ENCODE measurements at places on chromosomes 16 and 17.

DNA sequence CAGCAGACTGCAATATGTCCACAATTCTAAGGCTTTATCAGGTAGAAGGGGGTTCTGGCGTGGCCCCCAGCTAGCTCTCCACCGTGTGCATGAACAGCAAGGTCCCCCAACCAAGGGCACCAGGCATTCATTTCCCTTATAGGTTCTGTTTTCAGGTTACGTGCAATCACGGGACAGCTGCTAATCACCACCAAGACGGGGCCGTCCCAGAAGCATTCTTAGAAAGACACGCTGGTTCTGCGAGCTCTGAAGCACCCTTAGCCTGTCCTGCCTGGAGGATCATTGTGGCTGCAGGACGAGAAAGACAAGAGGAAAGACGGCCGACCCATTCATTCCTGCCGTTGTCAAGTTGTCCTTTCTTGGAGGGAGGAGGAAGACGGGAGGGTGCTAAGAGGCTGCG, 302.9 kb downstream of the SOX9 start:
- no peak for DNase-seq

DNA sequence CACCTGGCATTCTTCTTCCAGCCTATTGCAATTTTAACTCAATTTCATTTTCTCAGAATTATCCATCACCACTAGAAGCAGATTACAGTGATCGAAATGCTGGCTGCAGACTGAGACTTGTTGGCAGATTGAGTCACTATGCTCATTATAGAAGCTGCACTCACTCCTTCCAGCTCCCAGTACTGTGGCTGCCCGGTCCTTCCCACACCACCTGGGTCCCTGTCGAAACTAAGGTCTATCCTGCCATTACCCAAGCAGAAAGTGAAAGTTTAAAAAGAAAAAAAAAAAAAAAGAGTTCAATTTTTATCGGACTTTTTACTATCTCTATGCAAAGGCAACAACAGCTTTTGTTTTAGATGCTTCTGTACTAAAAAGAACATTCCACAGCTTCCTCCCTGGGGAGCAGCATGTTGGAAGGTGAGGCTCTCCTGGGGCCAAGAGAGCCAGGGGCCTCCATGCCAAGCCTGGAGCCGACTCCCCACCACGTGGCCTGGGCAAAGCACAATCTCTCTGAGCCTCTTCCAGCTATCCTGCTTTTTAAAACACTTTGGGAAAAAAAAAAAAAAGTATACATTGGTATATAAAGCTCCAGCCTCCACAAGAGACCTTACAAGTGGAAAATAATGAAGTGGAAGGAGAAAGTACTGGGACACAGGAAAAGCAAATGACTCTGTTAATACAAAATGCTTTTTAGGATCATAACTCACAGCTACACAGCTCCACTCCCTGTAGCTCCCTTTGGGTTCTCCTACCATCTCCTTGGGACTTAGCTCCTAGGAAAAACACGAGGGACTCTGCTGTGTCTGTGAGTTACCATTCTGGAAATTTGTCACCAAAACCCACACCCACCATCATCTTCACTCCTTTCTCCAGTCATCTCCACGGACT, 77.8 kb downstream of the USP31 start:
- no peak for DNase-seq

- no peak for DNase-seq
Observed at GRCh38 chr17:40022961-40023541, 7.8 kb downstream of the CSF3 start.

- DNase-seq = no peak
Observed at GRCh38 chr16:57808589-57809228, 6.4 kb upstream of the KIFC3 start.

- no peak for DNase-seq
Observed at GRCh38 chr16:86637744-86638143, 59.4 kb downstream of the FOXL1 start.

DNA sequence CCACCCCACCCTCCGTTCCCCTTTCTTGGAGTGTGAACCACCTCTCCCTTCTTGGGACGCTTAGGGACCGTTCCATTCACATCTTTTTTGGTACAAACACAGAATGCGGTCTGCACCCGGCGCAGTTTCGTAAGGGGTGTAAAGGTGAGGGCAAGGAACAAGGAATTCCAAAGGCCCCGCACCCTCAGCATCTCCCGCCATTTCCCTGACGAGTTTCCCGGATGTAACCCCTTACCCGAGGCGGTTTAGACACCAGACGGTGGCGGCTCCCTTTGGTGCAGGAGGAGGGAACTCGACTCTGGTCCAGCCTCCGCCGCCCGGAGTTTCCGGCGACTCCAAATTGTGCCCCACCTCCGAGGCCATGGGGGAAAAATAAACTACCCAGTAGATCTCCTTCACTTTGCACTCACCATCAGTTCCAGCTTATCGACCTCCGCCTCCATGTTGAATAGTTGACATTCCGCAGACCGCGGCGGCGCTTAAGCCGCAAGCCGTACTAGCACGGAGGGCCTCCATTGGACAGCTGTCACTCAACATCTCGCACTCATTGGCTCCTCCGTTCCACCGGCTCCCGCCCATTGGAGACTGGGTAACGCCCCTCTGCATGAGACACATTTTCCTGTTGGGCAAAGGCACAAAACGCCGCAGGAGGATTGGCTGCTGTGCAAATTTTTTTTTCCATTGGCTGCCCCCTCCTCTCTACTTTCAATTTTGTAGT, at the start of gene SKA2:
TSS of gene SKA2 (minus strand) at position 466 of the 718 bp plus-strand sequence. CDS start at position 443, 23 bp downstream.
- peak; percentile 79 for DNase-seq

GRCh38 chr16:53932975-53933374, 229.0 kb downstream of the FTO start:
- no peak for DNase-seq

DNA sequence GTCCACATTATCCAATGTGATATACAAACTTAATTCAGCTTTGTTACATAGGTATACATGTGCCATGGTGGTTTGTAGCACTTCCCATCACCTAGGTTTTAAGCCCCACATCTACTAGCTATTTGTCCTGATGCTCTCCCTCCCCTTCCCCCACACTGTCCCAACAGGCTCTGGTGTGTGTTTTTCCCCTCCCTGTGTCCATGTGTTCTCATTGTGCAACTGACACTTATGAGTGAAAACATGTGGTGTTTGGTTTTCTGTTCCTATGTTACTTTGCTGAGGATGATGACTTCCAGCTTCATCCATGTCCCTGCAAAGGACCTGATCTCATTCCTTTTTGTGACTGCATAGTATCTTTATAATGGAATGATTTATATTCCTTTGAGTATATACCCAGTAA, 196.7 kb downstream of the CDH11 start:
- no peak for DNase-seq

DNA sequence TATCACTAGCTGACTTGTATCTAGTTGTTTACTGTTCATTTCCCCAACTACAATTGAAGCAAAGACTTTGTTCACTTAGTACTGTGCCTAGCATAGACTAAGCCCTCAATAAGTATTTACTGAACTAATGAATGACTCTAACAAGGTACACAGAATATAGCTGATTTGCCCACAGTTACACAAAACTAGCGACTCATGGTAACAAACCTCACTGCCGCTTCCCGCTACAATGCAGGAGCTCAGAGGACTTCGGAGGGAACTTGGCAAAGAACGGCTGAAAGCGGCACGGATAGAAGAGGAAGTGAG, 524 bp downstream of the EFTUD2 start:
- DNase-seq = no peak

GRCh38 chr17:80909635-80910034, 82.0 kb upstream of the CHMP6 start:
- no peak for DNase-seq

- no peak for DNase-seq
Observed at GRCh38 chr16:79400462-79401149, 199.9 kb downstream of the MAF start.

DNA sequence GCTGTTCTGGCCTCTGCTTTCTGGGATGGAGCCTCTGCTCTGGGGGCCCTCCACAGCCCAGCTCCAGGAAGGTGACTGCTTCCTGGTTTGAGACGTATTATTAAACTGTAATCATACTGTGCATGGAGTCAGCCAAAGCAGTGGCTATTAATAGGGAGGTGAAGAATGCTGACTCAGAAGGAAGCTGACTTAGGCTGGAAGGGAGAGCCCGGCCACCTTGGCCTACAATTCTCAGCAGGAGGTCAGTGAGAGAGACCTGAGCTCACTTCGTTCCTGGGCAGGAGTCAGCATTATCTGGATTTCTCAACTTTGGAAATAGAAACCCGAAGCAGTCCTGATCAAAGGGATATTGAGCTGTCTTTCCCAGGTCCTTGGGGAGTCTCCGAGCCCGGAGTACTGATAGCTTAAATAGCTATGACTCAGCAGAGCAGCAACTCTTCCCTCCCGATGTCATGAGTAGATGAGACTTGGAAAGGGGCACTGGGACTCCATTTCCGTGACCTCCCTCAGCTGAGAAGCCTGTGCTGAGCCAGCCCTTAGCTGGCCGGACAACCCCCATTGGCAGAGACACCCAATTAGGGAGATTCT, 91.8 kb downstream of the YPEL2 start:
- no peak for DNase-seq

GRCh38 chr17:59366773-59367656, 35.6 kb downstream of the YPEL2 start:
- no peak for DNase-seq

DNA sequence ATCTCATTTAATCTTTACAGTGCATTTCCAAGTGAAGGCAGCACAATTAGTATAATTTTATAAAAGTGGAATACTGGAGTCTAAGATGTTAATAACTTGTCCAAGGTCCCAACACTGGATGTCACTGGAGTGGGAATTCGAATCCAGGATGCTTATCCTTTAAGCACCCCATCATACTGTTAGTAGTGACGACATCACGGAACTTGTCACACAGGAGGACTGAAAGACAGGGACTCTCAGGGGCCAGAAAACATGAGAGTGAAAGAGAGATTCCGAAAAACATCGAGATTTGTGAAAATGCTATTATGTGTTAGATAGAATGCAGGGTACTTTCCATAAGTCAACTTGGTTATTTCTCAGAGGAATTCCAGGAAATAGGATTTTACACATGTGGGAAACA, 374.0 kb downstream of the GRIN2A start:
- no peak for DNase-seq

- no peak for DNase-seq
Observed at GRCh38 chr17:76956846-76957540, 88.8 kb downstream of the MGAT5B start.

DNA sequence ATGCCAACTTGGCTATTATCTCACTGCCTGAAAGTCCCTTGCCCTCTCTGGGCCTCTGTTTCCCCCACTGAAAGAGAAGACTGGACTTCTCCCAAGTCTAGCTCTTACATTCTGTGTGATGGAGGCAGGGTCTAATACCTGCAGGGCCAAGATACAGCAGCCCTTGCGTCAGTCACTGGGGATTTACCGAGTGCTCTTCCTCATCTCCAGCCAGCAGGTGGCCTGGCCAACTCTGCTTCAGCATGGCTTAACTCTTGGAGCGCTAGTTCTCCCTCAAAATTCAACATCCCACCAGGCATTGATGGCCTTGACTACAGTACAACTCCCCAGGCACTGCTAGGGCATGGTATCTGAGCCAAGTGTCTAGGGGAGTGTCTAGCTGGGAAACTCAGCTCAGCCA, 19.9 kb upstream of the MTMR4 start:
- DNase-seq = no peak

DNA sequence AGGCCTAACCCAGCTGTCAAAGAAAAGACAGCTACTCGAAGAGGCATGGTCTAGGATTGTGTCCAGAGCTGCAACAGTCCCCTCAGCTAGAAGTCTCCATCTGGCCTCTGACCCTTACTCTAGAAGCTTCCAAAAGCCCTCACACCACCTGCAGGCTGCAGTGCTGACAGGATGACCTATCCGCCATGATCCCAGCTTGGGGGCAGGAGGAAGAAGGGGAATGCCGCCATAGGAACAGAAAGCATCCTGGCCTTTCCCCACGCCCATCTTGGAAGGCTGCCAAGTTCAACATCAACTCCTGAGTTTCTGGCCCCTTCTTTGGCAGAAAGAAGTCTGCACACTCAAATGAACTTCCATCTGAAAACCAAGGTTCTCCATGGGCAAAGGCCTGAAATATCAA, 3.1 kb upstream of the KRT36 start:
- DNase-seq = no peak

GRCh38 chr16:25403852-25404251, 146.2 kb upstream of the ZKSCAN2 start:
- DNase-seq = no peak

DNA sequence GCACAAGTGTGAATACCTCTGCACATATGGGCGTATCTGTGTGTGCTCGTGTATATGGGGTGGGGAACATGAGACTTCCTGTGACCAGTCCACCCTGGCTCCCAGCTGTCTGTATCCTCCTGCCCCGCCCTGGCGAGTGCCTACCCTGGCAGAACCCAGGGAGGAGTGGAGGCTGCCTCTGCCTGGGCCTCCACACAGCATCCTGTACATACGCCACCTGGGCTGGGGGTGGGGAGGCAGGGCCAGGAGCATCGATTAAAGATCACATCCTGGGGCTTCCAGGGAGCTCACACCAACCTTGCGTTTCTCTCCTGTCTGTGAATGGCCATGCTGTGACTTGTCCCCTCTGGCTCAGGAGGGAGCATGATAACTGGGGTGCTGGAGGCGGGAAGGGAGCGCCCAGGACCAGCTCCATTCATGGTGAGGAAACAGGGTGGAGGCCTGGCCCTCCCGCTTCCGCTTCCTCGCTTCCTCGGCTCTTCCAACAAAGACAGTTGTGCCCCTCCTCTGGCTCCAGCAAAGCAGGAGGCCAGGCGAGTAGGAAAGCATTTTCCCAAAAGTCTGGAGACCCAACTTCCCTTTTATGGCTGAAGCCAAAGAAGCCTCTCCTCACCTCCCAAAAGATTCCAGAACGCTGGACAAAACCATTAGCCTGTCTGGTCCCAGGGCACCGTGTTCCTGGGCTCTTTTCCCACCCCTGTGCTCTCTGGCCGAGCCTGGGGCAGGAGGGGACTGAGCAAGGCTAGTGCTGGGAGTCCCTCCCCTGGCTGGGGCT, 22.9 kb downstream of the ADAM11 start:
- no peak for DNase-seq

DNA sequence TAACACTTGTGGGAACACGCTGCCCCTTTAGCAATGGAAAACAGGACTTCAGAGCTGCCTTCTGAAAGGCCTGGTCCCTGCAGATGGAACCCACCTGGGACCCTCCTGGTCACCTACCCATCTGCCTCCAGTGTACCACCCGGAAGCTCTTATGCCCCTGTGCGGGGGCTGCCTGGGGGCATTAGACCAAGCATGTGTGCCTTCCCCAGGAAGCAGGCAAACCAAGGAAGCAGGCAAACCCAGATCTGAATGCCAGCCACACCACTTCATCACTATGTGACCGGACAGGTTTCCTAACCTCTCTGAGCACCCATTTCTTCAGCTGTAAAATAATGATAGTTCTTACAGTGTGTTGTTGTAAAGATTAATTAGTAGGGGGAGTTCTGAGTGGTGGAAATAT, 20.8 kb upstream of the LRRC37A3 start:
- no peak for DNase-seq

- no peak for DNase-seq
Observed at GRCh38 chr16:86962913-86963312, 354.3 kb downstream of the C16orf95 start.

GRCh38 chr16:10078541-10078949, 103.7 kb downstream of the GRIN2A start:
- no peak for DNase-seq

DNA sequence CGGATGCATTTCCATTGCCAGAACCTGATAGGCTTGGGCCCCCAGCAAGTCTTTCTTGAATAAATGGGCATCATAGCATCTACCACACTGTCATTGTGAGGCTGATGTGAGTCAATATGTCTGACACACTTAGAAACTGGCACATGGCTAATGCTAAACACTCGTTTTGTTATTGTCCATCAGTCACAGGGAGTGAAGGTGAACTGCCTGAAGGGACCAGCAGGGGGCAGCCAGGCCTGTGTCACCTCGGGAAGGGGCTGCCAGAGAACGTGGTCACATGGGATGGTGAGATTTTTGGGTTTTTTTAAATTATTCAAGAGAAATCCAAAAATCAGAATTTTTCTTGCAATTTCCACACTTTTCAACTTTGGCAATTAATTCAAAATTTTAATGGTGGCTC, 831 bp upstream of the RCVRN start:
- no peak for DNase-seq
